ENCODE measurements at places on chromosomes 2 and 18.

DNA sequence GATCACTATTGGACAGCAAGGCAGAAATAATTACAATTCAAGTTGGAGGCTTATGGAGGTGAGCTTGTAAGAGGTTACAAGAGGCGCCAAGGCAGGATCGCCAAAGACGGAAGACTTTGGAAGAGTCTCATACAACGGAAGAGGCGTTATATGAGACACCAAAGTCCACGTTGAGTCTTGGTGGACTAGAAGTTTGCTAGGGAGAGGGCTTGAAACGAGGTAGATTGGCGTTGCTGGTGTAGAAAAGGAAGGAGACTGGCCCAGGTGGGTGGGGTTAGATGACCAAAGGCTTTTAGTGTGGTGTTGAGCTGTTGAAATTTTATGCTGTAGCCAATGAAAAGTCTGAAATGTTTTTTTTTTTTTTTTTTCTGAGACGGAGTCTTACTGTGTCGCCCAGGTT lies 1.4 kb downstream of the MSH2 start:
- DNase-seq, result no peak

- no peak for DNase-seq
These were observed 7.4 kb downstream of the GYPC start for GRCh38 chr2:126663184-126663963.

- DNase-seq, result no peak
These were observed 148.7 kb downstream of the RAPGEF4 start for GRCh38 chr2:172884336-172884735.

DNA sequence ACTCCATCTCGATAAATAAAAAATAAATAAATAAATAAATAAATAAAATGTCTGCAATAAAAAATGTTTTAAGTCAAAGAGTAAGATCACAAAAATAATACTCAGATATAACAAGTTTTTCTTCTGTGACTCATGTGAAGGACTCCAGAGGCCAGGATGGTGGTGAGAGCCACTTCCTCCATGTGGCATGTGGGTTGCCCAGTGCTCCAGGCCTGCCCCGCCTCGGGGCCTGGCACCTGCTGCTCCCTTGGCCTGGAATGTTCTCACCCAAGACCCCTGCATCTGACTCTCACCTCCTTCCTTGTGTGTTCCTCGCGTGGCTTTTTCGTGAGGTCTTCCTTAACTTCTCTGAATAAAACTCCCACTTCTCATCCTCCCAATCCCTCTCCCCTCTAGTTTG lies 77.4 kb upstream of the LDLRAD4 start:
- no peak for DNase-seq

- DNase-seq, result no peak
These were observed 713.9 kb downstream of the CPS1 start for GRCh38 chr2:211270257-211270656.

DNA sequence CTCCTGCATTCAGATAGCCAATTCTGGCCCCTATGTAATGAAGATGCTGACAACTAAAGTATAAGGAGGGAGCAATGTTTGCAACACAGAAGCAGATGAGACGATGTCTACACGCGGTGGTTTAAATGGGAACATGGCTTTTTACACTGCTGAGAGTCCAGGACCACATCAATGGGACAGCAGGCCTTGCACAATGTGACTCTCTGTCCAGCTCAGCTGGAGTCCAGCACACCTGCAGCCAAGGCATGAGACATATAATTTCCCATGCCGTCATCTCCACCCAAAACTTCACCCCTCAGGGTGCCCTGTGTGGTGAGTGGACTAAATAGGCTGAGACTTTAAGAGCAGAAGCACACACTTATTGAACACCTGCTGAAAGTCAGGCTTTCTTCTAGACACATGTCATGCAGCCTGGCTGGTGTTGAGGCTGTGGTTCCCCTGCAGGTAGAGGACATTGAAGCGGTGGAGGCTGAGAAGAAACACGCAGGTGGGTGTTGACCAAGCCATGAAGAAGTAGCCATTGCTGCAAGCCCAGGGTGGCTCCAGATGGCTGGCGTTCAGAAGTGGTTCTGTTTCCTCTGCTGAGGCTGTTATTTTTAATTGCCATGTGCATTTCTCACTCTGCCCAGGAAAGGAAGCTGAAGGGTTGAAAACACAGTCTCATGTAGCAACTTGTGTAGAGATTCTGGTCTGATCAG lies 345.6 kb downstream of the MYCN start:
- DNase-seq, result no peak

DNA sequence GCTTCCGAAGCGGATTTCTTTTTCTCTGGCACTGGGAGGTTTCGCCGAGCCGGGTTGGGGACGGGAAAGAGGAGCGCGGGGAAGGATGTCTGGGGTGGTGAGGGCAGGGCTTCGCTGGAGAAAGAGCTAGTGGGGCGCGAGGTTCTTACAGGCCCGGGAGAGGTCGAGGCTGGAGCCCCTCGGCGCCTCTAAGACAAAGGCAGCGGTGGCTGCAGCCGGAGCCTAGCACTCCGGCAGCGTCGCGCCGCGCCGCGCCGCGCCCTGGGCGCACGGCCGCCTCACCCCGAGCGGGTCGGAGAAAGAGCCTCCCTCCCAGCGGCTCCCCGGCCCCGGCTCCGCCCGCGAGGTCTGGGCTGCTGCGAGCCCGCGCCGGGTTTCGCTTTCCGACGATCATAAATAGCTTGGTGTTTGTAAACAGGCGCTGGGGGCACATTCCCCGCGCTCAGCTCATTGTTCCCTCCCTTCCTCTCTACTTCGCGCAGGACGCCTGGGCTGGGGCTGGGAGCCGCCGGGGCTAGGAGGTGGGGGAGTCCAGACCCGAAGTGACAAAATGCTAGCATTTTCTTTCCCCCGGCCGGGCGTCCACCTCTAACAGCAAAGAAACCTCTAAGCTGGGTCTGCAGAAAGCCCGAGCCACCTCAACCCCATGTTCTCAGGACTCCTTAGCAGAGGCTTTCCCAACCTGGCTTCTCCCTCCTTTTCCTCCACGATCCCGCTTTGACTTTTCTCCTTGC lies 813 bp upstream of the MEIS1 start:
- DNase-seq, result no peak

- no peak for DNase-seq
These were observed 477.6 kb upstream of the KLHL29 start for GRCh38 chr2:22907330-22907729.

DNA sequence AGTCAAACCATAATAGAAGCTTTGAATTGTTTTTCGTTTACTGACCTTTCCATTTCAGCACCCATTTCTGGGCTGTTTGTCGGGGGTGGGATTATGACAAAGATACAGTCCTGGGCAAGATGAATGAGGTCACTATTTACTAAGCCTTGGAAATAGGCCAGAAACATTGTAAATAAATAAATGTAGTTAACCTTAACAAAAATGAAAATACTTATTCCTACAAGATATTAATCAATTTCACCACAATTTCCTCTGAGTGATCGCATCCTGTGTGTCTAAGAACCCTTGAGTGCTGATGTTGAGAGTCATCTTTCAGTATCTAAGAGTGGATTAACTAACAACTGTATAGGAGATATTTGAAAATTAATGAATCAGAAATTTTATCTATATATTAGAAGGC lies 14.0 kb downstream of the ITGA4 start:
- DNase-seq, result no peak

GRCh38 chr18:3495691-3496430 lies 45.9 kb downstream of the TGIF1 start:
- DNase-seq, result no peak

GRCh38 chr2:73131807-73132206 lies 19.1 kb upstream of the RAB11FIP5 start:
- DNase-seq, result no peak

GRCh38 chr2:173231465-173231864 lies 123.2 kb upstream of the CDCA7 start:
- DNase-seq, result no peak

- DNase-seq, result no peak
These were observed 475.6 kb upstream of the MYT1L start for GRCh38 chr2:2806711-2807110.

GRCh38 chr2:54630858-54631497 lies 92.5 kb upstream of the EML6 start:
- no peak for DNase-seq

DNA sequence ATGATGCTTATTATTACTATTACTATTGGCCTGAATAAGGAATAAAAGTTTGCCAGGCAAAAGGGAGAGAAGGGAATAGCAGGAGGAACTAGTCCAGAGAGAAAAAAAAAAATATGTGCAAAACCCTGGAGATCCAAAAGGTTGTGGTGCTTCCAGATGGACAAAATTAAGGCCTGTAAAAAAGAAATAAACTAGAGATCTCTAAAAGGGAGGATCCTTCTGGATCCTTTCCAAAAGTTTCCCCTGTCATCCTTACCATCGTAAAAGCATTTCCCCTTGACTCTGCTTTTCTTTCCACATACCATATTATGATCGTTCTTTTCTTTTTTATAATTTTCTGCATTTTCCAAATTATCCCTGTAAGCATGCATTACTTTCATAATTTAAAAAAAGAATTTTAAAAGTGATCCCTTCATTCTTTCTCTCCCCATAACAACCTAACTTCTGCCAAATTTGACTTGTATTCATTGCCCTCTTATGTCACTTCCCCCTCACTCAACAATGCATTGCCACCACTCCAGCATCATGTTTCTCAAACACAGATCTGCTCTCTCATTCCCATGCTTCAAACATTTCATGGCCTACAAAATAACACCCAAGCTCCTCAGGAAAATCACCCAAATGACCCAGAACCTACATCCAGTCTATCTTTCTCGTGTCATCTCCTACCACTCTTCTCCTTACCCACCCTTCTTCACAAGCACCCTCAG lies 40.3 kb downstream of the RBMS1 start:
- no peak for DNase-seq

DNA sequence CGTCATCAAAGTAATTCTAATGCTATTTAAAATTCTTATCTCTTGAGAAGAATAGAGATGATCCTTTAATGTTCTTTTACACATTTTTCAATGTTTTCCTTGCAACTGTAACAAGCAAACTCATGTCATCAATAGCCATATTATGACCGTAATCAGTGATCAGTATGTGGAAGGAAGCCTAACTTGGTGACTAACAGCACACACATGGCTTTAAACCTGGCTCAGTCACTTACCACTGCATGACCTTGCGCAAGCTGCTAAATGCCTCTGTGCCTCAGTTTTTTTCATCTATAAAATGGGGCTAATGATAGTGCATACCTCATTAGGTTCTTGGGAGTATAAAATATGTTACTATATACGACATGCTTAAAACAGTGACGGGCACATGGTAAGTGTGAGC lies 149.7 kb downstream of the BCL2 start:
- DNase-seq, result no peak

DNA sequence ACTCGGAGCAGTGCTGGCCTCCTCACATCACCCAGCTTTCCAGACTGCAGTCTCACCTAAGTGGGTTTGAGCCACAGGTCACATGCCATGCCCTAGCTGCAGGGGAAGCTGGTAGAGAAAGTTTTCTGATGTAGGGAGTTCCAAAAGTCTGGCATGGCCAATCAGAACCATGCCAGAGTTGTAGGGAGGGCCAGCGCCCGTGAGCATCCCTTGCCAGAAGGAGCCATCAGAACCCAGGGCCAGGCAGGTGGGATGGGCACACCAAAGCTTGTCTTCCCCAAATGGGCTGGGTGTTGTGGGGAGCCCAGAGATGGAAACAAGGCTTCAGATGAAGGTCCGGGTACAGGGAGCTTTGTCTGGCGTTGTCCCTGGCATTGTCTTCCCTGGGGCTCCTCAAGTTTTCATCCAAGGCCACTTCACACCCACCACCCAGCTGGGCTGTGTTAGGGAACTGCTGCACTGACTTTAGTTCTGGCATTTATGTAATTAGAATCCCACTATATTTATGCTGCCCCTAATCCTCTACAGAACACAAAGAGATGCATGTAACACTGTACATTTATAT lies 247.9 kb downstream of the KLHL29 start:
- DNase-seq, result no peak

DNA sequence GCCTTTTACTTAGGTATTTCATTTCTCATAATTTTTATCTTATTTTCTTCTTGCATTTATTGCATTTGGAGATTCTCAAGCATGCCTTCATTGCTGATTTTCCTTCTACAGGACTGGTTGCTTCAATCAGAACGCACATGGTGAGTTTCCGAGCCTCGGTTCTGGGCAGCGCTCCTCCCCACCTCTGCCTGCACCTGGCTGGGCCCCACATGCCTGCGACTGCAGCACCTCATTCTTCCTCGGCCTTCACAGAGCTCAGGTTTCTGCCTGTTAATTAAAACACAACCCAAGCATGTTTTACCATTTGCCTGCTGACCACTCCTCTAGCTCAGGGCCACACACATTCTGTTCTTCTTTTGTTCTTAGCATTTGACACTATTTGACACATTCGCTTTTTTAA lies 398.8 kb downstream of the GALR1 start:
- DNase-seq, result no peak

- DNase-seq, result no peak
These were observed 169.4 kb downstream of the SMAD7 start for GRCh38 chr18:48781163-48781987.

GRCh38 chr2:157508676-157509075 lies 64.8 kb upstream of the CYTIP start:
- no peak for DNase-seq

All from stromal cell of bone marrow (primary cell).